ENCODE measurements at places on chromosomes 7 and 10. TPM values are rescaled to one million over a fixed set of nuclear protein-coding genes. Genes with fewer than 3 reads are reported as not detected.

DNA sequence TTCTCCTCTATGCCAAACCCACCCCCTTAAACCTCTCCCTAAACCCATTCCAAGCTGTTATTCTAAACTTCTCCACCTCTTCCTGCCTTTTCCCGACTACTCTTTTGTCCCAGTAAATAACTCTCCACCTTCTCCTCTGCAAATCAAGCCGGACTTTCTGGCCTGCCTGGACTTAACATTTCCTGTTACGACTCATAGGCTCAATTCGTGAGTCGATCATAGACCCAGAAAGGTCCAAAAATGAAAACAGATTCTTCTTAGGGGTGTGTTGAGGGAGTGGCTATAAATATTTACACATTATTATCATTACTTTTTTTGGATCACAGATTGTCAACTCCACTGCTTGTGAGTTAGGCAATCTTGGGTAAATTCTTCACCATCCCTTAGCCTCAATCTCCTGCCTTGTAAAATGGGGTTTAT, 59.0 kb upstream of the HABP2 start:
- no peak for DNase-seq

DNA sequence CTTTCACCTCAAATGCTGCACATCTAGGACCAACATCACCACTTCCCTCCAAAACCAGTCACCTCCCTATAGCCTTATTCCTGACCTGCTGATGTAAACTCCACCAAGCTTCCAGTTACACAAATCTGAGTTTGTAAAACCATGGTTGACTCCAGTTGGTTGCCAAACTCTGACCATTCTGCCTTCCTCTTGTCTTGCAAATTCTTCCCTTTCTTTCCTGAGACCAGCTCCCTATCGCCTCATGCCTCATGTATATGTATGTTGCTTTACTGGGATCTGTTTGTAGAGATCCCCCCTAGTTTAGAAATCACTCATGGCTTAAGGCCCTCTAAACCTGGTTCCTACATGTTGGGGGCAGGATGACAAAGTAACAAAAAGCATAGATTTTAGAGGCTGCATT, 31.3 kb downstream of the PAX2 start:
- DNase-seq, result no peak

- peak; percentile 99 for DNase-seq
Observed at GRCh38 chr7:25854608-25855497, 297.1 kb upstream of the NFE2L3 start.

The CEP55 gene
- polyA plus RNA-seq, result 21.6 TPM

The KCNMA1 gene
- 3.6 TPM for polyA plus RNA-seq

The STOX1 gene
- polyA plus RNA-seq, result 9.1 TPM
